ENCODE measurements at places on chromosomes 16 and 17.
A peak's percentile ranks its signal among the peaks of the same experiment; 100 is the strongest.

- no peak for DNase-seq
Measured at GRCh38 chr17:74756891-74757290, 8.5 kb downstream of the NHERF1 start.

DNA sequence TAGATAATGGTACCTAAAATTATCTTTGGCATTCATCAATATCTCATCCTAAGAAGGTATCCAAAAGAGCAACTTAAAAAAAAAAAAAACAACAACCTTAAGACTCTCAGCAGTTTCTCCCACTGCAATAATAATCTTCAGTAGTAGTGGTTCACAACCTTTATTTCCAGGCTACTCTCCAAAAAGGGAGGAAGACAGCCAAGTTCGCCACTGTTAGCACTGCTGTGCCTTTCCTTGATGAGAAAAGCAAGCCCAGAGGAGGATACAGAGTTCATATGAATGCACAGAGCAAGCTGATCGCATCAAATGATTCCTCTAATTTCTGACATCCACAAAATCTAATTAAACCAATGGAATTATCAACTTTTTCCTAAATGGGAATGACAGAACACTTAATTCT, 199.4 kb downstream of the AATF start:
- no peak for DNase-seq

DNA sequence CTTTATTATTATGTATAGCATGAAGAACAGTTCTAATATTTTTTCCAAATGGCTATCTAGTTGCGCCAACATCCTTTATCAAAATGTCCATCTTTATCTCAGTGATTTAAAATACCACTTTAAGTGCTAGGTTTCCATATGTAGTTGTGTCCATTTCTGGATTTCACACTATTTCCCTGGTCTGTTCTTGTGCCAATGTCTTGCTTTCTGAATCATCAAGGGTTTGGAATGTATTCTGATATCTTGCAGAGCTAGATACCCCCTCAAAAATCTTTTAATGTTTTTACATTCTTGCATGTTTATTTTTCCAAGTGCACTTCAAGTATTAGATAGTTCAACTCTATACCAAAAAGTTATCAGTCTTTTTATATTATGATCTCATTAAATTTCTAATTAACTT, 14.3 kb downstream of the MBTD1 start:
- DNase-seq: peak; percentile 68

- DNase-seq: peak; percentile 90
Measured at GRCh38 chr16:48613061-48613957, 3.3 kb upstream of the N4BP1 start.

GRCh38 chr17:40912486-40913210, 24.8 kb downstream of the KRT23 start:
- no peak for DNase-seq

GRCh38 chr17:31583772-31584356, 192.4 kb downstream of the RAB11FIP4 start:
- no peak for DNase-seq

DNA sequence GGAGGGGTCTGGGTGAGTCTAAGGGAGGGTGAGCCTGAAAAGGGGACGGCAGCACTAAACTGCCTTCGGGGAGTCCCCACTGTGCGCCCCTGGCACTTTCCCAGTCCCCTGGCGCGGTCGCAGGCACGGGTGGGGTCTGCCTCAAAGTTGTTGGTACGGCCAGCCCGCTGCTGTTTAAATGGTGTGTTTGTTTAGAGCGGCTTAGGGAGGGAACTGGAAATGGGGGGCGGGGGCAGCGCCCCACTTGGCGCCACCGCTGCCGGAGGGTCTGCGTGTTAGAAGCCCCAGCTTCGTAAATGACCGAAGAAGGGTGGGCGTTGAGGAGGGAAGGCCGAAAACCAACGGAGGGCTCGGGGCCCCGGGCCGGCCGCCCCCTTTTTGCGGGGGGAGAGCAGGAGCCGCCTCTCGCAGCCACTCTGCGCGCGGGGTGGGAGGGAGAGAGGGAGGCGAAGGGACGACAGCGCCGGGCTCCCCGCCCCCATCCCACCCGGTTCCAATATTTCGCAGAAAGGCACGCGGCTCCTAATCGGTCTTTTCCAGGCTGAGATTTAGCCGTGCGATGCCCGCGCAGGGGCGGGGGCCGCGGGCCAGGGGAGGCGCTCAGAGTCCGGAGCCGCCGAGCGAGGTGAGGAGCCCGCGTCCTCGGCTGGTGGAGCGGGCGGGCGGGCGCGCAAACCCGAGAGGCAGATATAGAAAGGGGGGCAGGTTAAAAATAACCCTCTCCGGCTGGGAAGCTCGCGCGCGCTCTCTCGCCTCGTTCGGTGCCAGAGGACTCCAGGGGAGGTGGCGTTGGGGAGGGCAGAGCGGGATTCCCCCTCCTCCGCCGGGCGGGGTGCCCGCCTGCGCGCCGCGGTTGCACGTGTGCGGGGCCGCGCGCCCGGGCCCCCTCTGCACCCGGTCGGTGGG, 54.9 kb downstream of the SREBF1 start:
- peak; percentile 68 for DNase-seq

DNA sequence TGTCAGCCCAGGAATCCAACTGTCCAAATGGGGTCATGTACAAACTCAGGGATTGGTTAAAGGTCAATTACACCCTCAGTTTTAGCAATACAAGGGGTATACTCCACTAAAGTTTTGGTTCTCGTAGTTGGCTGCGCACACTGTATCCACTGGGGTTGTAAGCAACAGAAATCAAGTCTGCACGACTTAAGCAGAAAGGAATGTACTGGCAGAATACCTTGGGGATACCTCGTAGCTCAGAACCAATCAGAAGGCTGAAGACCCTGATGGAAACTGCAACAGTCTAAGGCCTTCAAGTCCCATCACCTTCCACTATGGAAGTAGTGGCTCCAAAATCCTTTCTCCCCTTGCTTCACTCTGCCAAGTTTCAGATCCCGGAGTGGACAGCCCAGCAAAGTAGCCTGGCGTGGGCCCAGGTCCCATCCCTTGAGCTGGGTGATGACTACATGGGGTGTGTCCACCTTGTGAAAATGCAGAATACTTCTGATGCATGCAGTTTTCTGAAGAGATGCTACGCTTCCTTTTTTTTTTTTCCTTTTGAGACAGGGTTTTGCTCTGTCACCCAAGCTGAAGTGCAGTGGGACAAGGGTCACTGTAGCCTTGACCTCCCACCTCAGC, 21.1 kb upstream of the RPH3AL start:
- no peak for DNase-seq

DNA sequence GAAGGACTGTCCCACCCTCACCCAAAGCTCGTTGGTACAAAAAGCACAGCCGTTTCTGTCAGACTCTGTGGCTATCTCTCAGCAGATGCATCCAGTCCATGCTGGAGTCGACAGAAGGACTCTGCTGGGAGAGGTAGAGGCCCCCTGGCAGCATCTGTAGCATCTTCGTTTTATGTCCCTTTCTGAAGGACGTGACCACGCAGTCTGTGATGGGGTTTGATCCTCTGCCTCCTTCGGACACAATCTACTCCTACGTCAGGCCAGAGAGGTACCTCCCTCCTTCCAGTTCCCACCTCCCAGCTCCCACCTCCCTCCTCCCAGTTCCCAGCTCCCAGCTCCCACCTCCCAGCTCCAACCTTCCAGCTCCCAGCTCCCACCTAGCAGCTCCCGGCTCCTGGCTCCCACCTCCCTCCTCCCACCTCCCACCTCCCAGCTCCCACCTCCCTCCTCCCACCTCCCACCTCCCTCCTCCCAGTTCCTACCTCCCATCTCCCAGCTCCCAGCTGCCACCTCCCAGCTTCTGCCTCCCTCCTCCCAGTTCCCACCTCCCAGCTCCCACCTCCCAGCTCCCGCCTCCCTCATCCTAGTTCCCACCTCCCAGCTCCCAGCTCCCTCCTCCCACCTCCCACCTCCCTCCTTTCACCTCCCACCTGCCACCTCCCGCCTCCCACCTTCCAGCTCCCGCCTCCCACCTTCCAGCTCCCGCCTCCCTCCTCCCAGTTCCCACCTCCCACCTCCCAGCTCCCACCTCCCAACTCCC, 11.4 kb upstream of the MC1R start:
- DNase-seq: no peak

- DNase-seq: no peak
Measured at GRCh38 chr17:78817123-78817522, 23.5 kb downstream of the USP36 start.

DNA sequence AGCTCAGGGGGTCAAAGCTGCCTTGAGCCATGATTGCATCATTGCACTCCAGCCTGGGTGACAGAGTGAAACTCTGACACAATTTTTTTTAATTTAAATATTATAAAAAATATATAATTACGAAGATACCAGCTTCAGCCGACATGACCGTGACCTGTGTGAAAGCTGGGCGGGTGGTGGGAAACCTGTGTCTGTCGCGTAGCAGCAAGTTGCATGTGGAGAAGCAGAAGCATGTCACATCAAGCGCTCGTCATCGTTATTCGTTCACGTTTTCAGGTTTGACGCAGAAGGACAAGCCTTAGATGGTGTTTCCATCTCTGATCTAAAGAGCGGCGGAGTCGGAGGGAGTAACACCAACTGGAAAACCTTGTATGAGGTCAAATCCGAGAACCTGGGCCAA, 53.7 kb downstream of the RPA1 start:
- DNase-seq: no peak

DNA sequence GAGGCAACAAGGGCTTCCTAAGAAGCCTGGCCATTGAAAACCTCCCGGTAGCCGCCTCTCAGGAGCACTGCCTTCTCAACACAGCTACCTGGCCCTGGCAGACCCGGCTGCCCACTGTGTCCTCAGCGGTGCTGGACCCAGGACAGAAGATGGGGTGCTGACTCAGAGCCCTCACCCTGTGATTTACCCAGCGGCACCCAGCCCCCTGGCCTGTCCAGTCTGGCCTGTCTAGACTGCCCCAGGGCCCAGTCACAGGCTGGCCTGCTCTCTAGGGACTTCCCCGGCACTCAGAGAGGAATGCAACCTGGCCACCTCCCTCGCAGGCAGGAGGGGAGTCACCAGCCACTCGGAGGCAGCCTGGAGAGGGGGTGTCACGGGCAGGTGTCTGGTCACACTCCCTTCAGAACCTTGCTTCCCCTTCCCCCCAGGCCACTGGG, 20.1 kb downstream of the PIEZO1 start:
- no peak for DNase-seq

DNA sequence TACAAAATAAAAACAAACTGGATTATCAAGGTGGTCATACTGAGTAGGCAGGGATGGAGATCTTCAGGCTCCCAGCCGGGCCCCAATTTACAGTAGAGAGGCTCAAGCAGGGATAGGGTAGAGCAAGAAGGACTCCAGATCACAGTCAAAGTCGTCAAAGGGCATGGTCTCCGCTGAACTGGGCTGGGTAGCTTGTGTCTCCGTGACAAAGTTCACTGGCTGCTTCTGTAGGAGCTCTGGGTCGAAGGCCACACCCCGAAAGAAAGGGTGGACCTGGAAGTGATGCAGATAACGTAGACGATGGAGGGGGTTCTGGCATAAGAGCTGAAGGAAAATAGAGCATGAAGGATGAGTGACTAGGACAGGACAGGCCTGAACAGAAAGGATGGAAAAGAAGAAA, 3.6 kb downstream of the RSKR start:
- DNase-seq: no peak

DNA sequence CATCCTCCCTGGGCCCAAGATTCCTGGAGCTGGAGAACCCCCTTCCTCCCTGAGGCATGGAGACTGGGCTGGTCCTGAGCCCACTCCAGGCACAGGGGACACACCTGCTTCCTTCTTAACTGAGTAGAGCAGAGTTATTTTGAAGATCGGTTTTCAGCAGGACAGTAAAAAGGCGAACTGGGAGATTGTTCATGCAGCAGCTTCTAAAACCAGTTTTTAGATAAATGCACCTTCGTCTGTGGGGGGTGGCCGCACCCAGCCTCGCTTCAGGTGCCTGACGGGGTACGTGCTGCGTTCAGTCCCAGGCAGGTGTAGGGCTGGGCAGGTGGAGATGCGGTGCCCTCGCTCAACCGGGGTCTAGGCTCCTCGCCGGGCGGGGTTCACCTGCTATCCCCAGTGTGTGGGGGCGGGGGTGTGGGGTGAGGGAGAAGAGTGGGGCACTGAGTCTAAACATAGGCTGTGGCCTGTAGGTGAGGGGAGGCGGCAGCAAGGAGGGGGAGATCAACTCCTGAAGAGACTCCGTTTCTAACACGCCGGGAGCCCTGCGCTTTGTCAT, 69.5 kb downstream of the JPH3 start:
- no peak for DNase-seq

- no peak for DNase-seq
Measured at GRCh38 chr16:79497606-79498350, 102.8 kb downstream of the MAF start.

DNA sequence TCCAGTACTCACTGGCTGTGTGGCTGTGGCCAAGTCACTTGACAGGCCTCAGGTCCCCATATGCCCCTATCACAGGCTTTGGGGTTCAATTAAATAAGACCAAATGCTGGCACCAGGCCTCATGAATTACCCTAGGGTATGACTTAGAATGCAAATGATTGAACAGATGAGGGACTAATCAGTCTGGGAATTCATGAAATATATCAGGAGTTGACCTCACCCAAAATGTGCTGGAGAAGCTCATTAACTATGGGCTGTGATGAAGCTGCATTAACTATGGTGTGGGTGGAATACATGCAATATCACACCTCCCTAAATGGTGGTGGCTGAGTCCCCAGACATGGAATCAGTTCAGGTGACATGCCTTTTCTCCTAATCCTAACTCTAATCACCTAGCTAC, 72.1 kb downstream of the DNAH3 start:
- no peak for DNase-seq

DNA sequence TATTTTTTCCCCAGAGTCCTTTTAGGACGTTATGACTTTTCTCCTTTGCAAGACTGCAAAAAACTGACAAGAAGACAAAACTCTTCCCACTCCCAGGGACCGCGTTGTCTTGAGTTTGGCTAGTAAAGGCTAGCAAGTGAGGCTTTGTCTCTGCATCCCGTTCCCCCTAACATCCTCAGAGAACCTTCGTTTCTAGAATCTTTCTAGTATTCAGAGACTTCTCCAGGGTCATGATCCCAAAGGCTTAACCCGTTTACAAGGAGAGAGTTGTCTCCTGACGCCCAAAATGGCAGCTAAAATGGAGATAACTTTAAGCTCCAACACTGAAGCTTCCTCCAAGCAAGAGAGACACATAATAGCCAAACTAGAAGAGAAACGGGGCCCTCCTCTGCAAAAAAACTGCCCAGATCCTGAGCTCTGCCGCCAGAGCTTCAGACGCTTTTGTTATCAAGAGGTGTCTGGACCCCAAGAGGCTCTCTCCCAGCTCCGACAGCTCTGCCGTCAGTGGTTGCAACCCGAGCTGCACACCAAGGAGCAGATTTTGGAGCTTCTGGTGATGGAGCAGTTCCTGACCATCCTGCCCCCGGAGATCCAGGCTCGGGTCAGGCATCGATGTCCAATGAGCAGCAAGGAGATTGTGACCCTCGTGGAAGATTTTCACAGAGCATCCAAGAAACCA, 843 bp downstream of the ZNF174 start:
- peak; percentile 16 for DNase-seq

- DNase-seq: no peak
Measured at GRCh38 chr17:75566416-75566815, 21.2 kb upstream of the MYO15B start.

GRCh38 chr16:19118938-19119431, 5.2 kb downstream of the ITPRIPL2 start:
- peak; percentile 91 for DNase-seq

- no peak for DNase-seq
Measured at GRCh38 chr17:72665852-72666851, 426.3 kb downstream of the SLC39A11 start.

- DNase-seq: peak; percentile 26
Measured at GRCh38 chr16:57284209-57284951, at the start of gene PLLP. PLLP (minus strand) TSS chr16:57284672; CDS start chr16:57284540, 132 bp downstream.

GRCh38 chr16:69037373-69038160, 67.9 kb upstream of the HAS3 start:
- DNase-seq: no peak

Measured in fibroblast of skin of back (primary cell).